ENCODE measurements at places on chromosomes 1 and 21.

DNA sequence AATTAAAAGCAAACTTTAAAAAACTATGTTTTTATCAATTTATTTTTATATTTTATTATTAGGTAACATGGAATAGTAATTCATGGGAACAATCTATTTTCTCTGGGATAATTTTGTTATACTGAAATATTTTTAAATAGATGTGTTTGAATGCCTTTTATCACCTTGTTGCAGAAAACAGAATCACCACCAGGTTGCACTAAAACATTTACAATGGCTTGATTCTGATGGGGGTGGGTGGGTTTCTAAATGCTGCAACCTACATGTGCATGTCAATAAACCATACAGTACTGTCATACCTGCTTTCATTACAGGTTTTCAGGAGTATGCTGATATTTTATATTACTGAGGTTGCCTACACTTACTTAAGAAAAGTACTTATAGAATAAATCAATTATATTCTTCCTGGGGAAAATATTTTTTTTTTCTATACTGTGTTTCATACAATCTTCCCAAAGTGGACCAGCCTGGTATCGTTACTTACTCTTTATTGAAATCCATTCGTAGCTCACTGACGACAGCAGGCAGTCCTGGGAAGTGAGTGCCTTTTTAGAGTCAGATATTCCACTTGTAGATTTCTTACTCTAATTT, 132.8 kb downstream of the PTPRC start:
- DNase-seq, result peak; percentile 51

- peak; percentile 69 for DNase-seq
Observed at GRCh38 chr1:111948209-111949171, 41.0 kb downstream of the KCND3 start.

DNA sequence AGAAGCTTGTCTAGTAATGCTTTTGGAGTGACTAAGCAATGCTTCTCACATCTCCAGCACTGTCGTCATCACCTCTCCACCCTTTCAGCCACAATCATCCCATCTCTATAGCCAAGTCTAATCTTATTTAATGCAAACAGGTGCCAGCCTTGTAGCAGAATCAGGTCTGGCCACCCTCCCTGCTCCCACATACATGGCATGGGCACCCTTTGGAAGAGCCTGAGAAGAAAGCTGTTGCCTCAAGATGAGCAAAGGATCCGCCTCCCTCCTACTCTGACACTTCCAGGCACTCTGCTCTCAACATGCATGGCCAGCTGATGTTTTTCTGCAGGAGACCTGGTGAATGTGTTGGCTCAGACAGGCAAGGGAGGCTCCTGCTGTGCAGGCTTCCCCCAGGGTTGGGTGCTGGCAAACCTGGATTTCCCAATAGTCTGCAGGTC, 113.1 kb upstream of the GRIK3 start:
- no peak for DNase-seq

DNA sequence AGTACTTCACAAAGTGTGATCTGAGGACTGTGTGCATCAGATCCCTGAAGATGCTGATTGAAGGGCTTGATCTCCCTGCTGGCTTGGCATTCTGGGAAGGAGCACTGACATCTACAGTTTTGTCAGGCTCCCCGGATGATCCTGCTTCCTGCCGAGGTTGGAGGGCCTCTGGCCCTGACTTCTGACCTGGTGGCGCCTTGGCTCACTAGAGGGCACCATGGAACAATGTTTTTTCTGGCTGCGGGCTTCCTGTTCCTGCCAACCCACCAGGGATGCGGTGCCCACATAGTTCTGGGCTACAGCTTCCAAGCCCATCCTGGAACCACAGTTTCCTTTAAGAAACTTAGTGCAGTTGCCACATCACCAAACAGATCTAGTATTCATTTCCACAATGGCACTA, 38.8 kb upstream of the RASAL2 start:
- DNase-seq, result peak; percentile 57

DNA sequence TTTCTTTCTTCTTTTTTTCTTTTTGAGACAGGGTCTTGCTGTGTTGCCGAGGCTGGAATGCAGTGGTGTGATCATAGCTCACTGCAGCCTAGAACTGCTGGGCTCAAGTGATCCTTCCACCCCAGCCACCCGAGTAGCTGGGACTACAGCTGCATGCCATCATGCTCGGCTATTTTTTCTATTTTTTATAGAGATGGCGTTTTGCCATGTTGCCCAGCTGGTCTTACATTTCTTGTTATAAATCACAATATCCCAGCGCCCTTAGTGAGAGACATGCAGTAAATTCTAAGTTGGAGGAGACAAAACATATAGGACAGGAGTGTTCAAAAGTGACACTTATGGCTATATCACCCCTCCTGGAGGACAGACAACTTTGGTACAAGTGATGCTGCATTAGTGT, 31.3 kb upstream of the ACTN2 start:
- no peak for DNase-seq

- DNase-seq, result no peak
Observed at GRCh38 chr1:186875896-186876835, 47.4 kb downstream of the PLA2G4A start.

DNA sequence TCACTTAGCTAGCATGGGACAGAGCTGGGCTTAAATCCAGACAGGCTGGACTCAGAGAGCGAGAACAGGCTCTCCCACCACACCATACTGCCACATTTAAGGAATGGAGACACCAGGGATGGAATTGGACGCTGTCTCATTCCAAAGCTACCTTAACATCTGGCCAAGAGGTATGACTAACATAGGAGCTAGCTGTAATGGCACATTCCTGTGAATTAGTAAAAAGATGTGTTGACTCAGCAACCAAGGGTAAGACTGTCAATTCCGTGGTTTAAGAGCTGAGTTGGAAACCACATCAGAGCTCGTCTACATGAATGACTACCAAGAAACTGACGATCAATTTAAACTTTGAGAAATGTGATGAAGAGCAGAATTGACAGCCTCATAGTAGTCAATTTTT, 8.3 kb upstream of the TNFRSF9 start:
- DNase-seq, result peak; percentile 84

DNA sequence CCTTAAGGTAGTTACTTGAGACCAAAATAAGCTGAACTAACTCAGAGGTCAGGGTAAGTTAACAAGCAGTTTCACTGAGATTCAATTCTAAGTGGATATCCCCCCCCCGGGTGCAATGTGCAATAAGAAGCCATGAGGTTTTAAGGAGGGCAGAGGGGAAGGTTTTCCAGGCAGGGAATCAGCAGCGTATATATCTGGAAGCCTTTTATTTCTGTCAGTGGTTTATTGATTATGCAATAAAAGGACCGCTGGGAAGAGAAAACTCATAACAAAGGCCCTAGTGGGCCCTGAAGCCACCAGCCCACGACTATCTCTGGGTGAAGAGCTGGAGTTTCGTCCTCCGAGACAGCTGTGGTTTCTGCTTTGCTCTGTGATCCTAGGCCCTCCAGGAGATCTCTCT, 53.1 kb upstream of the CTPS1 start:
- no peak for DNase-seq

DNA sequence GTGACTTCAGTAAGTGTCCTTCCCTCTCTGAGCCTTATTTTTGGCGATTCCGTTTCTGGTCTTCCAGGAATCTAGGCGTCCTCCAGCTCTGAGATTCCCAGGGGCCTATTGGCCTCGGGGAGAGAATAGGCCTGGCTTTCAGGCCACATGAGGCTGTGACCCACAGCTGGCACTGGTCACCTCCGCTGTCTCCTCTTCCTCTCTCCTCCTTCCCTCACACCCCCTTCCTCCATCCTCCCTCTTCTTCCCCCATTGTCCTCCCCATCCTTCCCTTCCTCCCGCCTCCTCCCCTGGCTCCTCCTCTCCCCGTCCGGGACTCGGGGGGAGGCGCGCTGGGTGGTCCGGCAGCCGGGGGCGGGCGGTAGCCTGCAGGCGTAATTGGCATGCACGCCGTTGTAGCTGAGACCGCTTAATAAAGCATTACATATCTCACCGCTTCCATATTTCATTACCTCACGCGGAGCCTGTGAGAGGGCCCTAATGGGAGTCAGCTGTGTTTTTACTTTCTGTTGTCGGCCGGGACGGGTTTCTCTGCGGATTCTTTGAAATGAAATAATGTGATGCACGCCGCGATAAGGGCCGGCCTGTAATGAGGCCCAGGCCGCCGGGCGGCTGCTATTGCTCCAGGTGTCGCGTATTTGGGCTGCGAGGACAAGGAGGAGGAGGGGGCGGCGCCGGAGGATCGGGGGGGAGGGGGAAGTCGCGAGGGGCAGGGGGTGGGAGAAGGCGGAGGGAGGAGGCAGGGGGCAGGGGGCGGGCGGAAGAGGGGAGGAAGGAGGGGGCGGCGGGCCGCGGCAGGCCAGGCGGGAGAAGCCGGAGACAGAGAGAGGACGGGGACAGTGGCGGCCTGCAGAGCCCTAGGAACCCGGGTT, 95.3 kb downstream of the FOXD2 start:
- DNase-seq, result peak; percentile 84

DNA sequence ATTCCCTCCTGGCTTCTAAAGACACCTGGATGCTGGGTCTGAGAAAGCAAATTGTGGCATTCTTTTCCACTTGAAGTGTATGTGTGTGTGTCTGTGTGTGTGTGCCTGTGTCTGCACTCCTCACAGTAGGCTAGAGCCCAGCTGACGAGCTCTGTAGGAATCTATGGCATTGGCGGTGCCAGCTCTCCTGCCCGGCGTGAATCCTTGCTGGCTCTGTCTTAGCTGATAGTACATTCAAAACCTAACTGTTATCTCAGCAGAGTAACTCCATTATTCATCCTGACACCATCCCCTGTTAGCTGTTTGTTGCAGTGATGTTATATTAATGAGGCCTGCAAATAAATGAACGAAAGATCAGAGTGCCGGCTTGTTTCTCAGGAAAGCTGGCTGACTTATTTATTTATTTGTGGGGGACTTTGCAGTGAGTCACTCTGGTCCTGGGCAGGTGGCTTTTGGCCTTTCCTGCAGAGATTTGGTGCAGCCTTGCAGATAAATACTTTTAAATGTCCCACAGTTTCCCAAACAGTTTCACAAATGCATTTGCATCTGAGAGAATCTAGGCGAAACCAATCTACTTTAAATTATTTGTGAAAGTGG, 160.6 kb upstream of the CD34 start:
- no peak for DNase-seq

- no peak for DNase-seq
Observed at GRCh38 chr1:230278871-230279582, 147.1 kb downstream of the PGBD5 start.

DNA sequence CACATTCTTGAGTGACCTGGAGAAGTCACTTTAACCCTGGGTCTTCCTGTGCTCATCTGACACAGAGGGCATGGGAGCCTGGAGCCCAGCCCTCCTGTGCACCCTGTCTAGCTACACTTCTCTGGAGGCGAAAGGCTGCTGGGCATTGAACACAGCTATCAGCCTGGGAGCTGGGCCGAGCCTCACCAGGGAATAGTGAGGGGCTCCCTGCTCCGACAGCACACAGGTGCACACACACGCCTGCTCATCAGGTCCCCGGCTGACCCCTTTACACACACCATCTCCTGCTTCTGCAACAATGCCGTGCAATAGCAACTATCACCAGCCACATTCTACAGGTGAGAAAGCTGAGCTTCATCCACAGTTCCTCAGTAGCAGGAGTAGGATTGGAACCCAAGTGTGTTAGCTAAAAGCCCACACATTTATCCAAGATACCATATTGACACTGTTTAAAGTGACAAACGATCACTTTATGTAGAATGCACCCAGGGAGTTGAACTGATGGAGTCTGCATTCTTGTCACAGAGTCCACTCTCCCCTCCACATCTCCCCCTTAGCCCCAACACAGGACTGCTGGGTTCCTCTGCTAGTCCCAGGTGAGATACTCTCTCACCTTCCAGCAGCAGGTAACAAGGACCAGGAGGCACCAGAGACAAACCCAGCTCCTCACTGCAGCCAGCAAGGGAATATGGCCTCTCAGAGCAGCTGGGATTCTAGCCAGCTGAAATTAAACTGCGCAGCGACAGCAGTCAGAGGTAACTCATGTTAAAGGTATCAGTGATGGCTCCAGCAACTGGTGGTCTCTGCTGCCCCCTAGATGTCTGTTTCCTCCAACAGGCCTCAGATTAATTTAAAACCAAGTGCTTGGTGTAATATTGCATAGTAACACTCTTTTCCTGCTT, 18.3 kb upstream of the CAPN8 start:
- peak; percentile 46 for DNase-seq

- no peak for DNase-seq
Observed at GRCh38 chr21:18588001-18588662, 184.5 kb upstream of the TMPRSS15 start.

- peak; percentile 9 for DNase-seq
Observed at GRCh38 chr1:29395736-29396437, 159.6 kb downstream of the PTPRU start.

GRCh38 chr1:182718311-182718710, 33.9 kb upstream of the RGS8 start:
- no peak for DNase-seq

- DNase-seq, result no peak
Observed at GRCh38 chr1:62712336-62713243, 24.4 kb upstream of the DOCK7 start.

DNA sequence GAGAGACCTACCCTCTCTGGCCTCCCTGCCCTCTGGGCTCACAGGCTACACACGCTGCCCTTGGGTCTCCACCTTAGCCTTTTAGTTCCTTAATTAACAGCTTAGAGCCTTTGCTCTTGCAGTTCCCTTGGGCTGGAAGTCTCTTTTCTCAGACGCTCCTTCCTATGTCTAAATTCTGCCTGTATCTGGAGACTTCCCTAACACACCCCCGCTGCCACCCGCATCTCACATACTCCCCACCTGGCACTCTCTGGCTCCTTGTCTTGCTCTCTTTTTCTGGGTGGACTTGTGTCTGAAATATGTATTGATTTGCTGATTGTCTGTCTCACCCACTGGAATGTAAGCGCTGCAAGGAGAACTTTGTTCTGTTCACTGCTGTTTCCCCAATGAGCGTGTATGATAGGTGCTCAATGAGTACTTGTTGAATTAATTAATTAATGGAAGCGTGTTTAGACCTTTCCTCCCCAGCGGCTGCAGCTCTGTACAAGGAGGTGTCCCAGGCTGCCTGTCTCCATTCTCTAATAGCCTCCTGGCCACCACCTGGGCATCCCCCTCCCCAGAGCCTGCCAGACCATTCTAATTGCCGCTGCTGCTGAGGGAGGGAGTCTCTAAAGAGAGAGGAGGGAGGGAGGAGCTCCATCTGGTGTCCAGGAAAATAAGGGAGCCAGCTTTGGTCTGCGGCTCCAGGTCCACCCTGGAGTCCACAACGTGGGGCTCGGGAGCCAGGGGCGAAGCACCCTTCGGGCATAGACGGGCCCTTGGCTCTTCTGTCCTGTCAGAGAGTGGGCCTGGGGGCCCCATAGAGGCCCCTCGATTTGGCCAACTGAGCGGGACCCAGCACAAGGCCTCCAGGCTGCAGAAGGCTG, 95.4 kb downstream of the RNF220 start:
- DNase-seq, result no peak
